Dermis microvascular lymphatic vessel endothelial cell (primary cell): ENCODE measurements at places on chromosomes 12 and 14. TPM values are rescaled to one million over a fixed set of nuclear protein-coding genes. Genes with fewer than 3 reads are reported as not detected.

The SCNN1A gene
- total RNA-seq, result under 0.01 TPM in 2 replicates

The TM9SF1 gene
- 33.9 and 56.0 TPM in 2 replicates for total RNA-seq

DNA sequence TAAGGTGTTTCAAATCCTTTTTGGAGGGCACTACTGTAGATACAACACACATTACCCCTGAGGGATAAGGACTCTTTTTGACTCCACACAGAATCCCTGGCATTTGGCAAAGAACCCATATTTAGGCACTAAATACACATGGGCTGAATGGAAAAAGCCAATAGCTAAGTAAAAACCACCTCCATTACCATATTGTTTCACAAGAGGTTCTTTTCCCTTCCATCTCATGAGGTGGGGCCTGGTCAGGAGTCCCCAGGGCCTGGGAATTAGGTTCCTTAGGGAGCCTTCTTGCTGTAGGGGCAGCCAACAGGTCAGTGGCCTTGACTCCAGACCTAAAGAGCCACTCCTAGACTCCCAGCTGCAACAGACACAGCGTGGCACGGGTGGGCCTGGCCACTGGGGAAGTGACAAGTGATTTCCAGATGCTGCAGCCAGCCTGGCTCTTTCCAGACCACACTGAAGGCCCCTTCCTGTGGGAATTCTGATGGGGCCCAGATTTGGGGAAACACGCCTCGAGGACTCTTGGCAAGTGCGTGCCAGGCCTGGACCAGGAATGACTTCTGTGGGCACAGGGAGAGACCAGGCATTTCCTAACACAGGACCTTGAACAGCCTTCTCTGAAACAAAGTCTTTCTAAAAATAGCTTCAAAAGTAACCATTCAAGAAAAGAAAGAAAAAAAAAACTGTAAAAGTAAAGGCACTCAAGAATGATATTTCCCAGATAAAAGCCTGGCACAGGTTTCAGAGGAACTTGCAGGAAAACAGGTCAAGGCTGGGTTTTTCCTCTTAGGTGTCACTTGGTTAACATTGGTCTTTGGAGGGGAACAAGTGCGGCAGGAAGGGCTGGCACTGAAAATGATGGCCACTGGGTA, 18.1 kb downstream of the SSH1 start:
- peak; percentile 87 for DNase-seq

- no peak for DNase-seq
Measured at GRCh38 chr14:50875359-50876070, 3.7 kb downstream of the ABHD12B start.

- DNase-seq, result no peak
Measured at GRCh38 chr14:79090641-79091180, 920.5 kb downstream of the NRXN3 start.

GRCh38 chr14:23301969-23302289, 730 bp downstream of the PPP1R3E start:
- DNase-seq, result no peak

GRCh38 chr14:69755784-69756183, 11.2 kb upstream of the SRSF5 start:
- no peak for DNase-seq

DNA sequence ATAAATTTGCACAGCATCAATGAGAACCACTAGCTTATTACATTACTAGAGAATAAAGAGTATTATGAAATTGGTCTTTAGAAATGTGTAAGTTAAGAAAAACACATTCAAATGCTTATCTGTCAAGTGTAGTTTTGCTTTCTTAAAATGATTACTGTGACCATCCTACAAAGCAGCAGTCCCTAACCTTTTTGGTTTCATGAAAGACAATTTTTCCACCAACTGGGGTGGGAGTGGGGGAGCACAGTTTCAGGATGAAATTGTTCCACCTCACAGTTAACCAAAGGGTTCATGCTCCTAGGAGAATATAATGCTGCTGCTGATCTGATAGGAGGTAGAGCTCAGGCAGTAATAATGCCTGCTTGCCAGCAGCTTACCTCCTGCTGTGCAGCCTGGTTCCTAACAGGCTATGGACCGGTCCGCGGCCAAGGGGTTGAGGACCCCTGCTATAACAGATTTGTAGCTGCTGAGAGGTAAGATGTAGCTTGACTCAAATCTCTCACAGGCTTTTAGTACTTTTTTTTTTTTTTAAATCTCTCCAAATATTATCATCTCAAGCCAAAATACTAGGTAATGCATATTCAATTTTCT, 45.4 kb downstream of the PPP4R3A start:
- no peak for DNase-seq
